Activated CD8-positive, alpha-beta memory T cell treated with anti-CD3 and anti-CD28 coated beads for 4 hours (primary cell): ENCODE measurements at places on chromosomes 7 and 10.

GRCh38 chr7:13179011-13179582, 491.7 kb downstream of the ARL4A start:
- no peak for DNase-seq

DNA sequence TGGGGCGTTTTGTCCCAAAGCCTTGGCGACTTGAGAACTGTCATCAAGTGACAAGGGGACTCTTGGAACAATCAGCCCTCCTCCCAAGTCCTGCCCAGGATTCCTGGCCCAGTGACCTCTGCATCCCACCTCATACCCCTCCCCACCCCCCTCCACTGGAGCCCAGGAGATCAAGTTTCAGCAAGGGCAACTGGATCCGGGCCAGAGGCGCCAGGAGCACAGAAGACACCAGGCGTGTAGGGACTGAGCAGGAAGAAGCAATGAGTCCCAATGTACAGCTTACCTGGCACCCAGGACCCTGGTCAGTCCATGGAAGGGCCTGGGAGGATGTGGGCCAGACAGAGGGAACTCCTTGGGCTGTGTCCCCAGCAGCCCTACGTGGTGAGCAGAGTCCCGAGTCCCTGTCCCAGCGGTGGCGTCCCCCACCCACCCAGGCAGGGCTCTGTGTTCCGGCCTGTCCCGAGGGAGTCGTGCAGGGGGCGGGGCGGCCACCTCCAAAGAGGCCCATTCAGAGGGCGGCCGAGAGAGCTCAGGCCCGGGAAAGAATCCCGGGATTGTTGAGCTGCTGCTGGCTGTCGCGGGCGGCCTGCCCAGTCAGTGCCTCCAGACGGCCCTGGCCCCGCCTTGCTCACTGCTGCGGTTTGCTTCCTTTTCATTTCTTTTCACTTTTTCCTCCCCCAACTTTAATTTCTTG, 254.1 kb downstream of the TNS3 start:
- DNase-seq, result no peak

- no peak for DNase-seq
These were observed 3.1 kb upstream of the IRF5 start for GRCh38 chr7:128934361-128935341.

- DNase-seq, result no peak
These were observed 651 bp upstream of the SKAP2 start for GRCh38 chr7:26865094-26865388.

- DNase-seq, result no peak
These were observed 86.8 kb upstream of the KMT2C start for GRCh38 chr7:152522571-152523067.

- no peak for DNase-seq
These were observed 12.9 kb downstream of the HSPB1 start for GRCh38 chr7:76315364-76315763.

DNA sequence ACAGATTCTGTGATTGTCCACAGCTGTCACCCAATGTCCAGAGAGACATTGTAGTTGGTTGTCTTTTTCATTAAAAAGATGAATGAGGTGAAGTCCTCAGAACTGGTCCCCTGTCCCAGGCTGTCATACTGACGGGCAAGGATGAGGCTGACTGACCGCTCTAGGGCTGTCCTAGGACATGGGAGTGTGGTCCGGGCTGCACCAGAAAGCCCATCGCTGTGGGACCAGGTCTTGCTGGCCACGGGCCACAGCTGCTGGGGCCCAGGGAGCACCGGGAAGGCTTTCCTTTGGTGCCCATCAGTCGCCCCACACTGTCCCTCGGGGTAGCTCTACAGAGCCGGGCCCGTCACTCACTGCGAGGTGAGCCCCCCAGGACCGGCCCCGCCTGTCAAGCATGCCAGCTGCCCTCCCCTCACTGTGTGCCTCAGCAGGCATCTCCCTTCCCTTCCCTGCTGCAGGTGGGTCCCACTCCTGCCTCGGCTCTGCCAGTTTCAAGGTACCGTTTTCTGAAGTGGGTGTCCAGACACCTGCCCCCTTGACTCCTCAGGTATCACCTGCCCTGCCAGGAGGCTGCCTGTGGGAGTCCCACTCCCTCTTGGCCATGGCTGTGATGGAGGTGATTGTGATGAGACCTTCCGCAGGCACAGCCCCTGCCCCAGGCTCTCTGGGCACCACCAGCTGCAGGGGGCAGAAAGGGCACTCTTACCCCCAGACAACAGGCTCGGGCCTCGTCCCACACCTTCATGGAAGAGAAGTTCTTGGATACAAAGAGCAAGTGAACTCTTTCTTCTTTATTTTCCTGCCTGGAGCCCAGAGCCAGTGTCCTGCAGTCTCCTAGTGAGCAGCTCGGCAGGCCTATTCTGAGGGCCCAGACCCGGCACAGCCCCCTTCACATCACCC, 21.7 kb downstream of the LRRC27 start:
- DNase-seq, result no peak

DNA sequence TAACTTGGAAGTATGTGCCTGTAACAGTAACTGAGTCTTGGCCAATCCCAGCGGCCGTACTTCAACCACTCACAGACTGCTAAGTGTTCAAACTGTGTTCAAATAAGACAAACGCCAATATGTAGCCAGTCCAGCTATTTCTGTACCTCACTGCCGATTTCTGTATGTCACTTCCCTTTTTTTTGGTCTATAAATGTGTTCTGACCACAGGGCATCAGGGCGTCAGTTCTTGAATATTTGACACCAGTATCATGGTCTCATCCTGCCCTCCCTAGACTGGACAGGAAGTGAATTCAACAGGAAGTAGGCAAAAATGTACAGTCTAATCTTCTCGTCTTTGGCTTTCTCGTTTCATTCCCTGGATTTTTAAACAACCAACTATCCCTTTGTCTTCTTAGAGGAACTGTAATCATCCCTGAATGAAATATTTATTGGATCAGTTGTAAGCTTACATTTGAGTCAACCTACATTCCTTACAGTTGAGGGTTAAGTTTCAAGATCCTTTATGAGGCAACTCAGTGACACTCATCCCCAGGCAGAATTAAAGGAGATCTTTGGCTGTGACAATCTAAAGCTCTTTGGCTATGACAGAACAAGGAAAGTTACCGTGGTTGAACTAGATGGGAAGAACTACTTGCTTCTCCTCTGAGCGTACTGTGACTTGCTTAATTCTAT, 232.7 kb downstream of the NSUN6 start:
- no peak for DNase-seq

DNA sequence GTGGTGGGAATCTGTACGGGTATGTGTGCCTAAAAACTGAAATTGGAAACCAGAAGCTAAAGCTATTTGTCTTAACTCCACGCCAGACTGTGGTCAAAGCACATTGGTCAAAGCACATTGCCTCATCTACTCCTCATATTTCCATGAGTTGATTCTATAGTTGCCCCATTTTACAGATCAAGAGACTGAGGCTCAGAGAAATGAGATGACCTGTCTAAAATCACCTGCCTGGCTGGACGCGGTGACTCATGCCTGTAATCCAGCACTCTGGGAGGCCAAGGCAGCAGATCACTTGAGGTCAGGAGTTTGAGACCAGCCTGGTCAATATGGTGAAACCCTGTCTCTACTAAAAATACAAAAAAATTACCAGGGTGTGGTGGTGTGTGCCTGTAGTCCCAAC, 21.7 kb upstream of the MNX1 start:
- DNase-seq, result no peak

GRCh38 chr10:63683686-63684085, 162.5 kb downstream of the REEP3 start:
- DNase-seq, result no peak

DNA sequence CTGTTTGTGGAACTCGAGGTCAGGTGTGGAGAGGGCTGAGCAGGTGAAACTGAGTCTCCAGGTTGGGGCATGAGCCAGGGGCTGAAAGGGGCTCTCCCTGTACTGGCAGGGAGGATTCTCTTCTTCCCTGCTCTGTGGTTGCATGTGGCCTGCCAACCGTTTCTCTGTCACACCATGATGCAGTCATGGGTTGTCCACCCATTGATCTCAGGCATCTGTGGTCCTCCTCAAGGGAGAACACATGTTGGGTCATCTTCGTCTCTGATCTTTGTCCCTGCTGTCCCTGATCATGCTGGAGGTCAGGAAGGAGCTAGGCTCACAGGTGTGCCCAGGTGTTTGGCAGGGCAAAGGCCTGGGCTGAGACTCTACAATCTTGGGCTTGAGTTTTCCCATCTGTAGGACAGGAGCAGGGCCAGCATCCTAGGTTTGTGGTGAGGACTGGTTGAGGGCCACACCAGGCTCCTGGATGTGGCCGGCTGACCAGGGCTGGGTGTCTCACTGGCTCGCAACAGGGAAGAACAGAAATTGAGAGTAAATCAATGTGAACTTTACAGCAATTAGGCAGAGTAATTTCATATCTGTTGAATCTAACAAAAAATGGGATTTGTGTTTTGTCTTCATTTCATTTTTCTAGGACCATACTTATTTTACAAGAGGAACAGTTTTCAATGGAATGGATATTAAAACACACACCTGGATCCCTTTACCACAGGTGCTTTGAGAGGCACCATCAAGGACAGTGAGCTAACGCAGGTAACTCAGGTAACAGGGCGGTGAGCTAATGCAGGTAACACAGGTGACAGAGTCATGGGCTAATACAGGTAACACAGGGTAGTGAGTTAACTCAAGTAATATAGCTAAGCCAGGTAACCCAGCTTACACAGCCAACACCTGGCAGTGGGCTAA, 58.5 kb upstream of the IGFBP3 start:
- no peak for DNase-seq

- no peak for DNase-seq
These were observed 37.8 kb downstream of the IFIT5 start for GRCh38 chr10:89452193-89452592.

DNA sequence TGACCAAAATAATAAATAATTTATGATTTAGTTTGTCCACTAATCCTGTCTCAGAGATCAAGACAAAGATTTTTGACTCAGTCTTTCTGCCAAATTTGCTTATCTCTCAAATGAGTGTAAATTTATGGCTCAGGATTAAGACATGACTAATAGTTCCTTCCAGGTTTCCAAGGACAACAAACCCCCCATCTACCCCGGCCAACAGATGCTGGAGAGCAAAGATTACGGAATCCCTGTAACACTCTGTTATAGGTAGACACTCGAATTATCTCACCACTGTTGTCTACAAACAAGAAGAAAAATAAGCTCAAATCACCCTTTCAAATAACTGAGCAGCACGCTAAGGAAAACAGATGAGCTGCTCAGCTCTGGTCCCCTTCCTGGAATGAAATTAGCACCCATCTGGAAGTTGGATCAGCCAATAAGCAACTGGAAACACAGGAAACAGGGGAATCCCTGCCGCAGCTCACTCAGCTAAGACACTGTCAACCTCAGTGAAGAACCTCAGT, 56.8 kb upstream of the SVIL start:
- no peak for DNase-seq

DNA sequence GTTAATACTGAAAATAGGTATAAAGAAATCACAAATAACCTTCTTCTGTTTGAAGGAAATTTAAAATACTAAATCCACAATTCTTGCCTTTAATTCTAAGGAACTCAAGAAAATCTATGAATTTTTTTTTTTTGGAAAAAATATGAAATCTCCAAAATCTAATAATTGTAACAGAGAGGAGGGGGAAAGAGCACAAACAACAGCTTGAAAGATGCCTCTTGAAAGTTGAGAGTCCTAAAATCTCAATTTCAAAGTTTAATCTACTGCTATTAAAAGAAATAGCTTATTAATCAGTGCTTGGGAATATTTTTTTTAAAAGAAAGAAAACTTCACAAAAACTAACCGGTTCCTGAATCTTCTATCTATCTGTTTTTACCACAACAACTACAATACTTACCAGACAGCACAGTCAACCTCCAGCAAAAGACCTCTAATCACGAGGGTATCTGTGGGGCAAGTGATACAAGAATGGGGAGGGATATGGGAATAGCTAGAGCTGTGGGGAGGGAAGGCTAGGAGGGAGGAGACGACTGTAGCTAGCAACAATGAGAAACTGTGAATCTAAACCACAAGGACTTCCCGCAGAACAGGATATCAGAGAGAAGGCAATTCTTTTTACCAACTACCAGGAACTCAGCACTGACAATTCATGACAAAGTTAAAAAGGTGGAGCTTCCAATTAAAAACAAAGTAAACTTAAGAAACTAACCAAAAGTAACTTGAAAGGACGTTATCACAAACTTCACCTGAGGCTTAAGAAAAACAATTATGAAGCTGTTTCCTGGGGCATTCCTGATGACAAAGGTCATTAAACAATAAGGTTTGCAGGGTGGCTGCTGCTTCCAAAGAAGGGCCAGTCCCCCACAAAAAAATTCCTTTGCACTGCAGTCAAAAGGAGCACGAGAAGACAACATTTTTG, at the start of gene USP54:
USP54 (minus strand) TSS at position 462 of the 919 bp plus-strand sequence. CDS start 15,684 bp downstream, outside the sequence.
- no peak for DNase-seq

- DNase-seq, result no peak
These were observed 160.0 kb downstream of the NEBL start for GRCh38 chr10:20737107-20737506.

DNA sequence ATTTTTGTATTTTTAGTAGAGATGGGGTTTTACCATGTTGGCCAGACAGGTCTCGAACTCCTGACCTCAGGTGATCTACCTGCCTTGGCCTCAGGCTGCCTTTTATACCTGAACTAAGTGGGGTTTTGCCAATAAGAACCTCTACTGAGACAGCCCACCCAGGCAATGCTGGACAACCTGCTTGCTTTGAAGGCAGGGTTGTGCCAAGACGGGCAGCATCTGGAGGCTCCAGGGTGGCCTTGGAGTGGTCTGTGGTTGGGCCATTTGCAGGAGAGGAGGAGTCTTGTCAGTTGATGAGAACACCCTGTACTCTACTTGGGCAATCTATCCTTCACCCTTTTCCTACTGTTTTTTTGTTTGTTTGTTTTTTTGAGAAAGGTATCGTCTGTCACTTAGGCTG, 75.3 kb upstream of the ZNF735 start:
- DNase-seq, result no peak

DNA sequence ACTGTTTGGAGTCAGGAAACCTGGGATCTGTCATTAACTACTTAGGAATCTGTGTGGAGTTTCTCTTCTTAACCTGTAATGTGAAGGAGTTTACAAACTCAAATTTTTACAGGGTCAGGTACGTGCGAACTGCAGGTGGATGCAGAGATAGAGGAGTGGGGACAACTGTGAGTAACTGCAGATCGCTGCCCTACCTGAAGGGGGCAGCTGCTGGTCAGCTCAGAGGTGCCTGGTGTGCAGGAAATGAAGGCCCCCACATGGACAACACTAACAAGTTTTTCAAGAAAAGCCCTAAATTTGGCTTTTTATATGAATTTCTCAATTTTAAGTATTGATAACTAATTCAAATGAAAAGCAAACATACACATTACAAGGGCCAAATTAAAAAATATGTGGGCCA, 380.0 kb downstream of the REEP3 start:
- DNase-seq, result no peak
